Activated CD4-positive, alpha-beta T cell treated with anti-CD3 and anti-CD28 coated beads, Interleukin-2, amount 50 U/mL, for 24 hours (primary cell): ENCODE measurements at places on chromosomes 12 and 14.

DNA sequence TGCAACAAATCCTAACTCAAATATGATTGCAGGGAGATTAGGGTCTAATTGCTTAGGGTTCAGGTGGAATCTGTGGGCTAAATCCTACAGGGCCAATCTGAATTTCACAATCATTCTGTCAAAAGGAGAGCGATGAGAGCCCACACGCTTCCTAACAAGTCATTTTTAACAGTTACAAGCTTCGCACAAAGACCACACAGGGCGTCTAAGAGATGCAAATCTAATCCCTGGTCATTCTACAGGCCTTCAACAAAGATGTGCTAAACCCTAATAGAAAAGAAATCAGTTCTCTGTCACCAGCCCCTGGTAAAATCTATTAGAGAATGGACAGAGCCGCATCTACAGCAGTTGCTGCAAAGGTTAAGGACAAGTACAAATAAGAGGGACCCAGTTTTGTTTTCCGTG, 15.3 kb downstream of the NKX2-1 start:
- no peak for DNase-seq

DNA sequence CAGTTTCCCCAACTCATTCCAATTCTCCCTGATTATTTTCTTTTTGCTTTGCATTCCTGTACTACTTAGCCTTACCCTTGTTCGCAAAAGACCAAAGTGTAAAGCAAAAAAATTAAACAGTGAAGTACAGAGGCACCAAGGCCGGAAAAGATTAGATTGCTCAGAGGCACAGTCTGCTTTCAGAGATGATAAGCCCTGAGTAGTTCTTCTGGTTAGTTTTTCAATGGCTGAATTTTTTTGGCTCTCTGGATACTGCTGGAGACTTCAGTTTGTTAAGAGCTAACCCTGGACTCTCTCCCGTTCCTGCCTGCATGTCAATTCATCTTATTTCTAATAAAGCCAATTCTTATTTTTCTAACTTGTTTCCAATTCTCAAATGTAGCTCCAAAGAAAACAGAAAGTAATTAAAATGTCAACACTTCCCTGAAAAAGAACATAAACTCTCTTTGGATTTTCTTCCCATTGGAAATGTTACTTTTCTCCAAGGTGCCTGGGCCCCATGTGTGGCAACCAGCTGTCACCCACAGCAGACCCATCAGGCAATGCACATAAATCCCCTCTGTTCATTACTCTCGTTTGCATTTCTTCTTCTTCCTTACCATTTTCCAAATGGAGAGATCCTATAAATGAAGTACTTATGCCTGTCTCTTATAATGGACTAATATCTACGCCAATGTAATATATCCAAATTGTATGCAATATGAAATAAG, 142.8 kb downstream of the BTG1 start:
- no peak for DNase-seq

DNA sequence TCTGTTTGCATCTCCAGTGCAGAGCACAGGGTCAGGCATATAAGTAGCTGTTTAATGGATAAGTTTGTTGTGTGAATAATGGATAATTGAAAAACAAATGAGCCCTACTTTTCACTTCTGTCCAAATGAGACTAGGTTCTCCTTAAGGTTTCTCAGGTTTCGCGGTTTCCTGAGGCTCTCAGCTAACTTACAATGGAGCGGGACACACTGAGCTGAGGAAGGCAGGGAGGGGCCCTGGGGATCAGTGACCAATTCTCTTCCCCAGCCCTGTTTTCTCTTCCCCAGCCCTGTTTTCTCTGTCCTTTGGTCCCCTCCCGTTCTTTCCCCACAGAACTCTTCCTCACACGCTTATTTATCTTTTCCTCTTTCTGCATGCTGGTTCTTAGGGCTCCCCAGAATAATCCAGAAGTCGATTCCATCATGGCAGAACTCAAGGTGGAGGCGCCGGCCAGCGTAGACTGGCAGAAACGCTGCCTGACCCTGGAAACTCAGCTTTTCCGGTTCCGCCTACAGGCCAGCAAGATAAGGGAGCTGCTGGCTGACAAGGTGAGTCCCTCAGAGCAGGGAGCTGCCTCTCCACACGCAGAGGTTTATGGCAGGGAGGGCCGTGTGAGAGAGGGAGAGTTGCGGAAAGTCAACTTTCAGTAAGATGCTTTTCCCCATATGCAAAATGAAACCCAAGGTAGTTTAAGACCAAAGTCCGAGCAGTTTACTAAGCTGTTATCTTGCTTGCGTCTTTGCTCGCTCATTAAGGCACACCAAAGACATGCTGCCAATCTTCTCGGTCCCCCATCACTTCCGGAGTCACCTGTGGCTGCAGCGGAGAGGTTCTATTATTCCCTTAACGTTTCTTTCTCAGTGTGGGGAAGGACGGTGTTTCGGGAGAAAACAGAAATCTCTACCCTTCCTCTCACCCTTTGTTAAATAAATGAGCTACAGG, 8.6 kb downstream of the PLEKHH1 start:
- no peak for DNase-seq

DNA sequence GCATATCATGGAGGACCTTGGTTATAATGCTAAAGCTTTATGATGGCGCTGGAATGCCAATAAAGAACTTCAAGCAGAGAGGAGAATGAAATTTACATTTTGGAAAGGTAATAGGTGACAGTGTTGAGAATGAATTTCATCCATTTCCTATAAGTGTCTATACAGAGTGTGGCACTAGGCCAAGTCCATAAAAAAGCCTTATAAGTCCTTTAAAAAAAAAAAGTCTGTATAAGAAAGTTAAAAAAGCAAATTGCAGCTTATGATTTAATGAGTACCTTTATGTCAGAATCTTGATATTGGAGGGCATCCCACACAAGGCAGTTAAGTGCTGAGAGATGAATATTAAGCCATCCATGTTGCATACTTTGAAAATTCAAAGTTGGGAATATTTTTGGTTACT, 62.4 kb downstream of the ATF7IP start:
- no peak for DNase-seq

DNA sequence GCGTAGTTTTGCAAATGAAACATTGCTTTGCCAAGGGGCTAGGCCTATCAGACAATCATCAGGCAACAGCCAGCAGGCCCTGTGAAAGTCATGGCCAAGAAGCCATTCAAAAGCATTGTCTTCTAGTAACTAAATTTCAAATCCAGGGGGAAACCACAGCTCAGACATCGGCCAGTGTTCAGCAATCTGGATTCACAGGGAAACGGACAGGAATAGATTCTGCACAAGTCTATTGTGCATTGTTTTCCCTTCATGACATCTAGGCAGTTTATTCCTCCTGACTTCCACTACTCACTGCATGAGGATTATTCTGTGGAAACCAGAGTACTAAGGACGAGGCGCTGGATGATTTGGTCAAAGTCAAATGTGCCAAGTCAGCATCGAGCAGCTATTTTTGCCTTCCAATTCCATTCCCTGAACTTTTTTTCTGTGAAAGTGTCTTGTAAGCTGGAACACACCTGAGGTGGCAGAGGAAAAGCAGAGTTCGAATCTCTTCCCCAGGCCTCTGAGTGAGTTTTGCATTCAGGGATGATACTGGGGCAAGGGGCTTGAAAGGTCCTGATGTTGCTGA, 75.4 kb downstream of the VCPKMT start:
- DNase-seq = no peak

DNA sequence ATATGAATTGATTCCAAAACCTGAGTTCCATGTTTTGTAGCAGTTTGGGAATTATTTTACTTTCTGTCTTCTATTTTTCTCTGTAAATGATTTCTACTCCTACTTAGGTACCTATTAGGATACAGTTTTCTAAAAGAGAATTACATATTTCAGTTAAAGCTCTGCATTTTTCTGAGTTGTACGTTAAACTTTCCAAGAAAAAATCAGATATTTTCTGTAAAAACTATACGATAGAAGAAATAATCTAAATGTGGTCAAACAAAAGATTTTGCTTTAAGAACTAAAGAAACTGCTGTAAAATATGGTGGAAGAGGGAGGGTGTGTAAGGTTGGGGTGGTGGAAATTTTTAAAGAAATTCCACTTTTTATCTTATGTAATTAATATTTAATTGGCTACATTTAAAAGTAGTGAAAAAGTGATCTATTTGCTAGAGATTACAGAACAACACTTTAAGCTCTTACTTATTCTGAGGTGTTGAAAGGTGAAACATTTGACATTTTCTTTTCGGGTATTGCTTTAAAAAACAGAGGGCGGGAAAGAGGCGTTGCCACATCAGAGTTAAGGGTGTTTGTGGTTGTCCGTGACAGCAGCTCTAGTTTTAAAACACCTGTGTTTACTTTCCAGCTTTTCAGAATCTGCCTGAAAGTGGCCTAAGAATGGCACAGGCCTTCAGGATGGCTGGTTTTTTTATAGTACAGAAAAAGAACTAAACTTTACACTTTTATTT, 187.3 kb downstream of the MIPOL1 start:
- DNase-seq = no peak

DNA sequence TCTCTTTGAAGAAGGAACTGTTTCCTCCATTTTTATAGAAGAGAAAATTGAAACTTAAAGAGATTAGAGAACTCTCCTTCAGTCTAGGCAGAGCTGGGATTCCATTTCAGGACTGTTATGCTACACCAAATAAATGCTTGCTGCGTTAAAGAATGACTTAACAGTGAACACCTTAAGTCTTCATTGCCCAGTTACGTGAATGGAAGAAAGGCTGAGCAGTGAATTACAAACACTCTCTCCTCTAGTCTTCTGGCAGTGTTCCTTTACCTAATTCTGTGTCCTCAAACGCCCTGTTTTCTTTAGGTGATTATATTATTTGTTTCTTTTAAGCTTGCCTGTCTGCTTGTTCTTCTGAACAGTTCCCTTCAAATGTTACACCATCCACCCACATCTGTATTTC, 59.7 kb downstream of the RCOR1 start:
- no peak for DNase-seq

- no peak for DNase-seq
Measured at GRCh38 chr12:6752167-6752920, 597 bp downstream of the MLF2 start.

DNA sequence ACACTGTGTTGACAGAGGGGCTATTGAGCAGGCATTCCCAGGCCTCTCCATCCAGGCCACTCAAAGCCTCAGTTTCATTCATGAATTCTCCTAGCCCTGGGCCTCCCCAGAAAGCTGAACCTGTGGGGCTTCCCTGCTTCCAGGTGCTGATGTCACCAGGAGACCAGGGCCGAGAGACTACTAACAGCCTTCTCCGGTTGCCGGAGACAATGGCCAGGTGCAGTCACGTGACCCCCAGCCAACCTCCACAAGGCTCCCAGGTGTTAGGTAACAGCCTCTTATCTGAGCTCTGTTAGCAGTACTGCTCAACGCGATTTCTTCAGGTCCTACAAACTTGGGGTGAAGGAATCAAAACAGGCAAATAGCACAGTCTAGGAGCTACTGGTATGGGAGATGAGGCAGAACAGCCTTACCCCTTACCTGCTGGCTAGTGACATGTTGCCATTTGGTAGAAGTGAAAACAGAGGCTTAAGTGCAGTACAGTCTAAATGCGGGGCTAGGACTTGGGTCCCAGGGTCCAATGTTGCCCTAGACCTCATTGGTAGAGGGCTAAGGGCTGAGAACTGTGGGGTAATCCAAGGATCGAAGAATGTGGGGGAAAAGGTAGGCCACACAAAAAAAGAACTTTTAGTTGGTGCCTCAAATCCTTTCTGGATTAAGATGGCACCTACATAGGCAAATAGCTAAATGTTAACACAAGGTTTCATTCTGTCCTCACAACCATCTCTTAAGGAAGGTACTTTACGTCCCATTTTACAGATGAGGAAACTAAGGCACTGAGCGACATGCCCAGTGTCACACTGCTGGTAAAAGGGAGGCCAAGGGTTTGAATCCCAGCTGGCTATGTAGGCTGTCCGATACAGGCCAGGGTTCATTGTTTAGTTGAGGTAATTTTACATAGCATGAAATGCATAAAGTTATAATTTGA, 3.8 kb downstream of the CCDC88C start:
- no peak for DNase-seq
